Endodermal cell (in vitro differentiated cells): ENCODE measurements at places on chromosomes 2 and 18. TPM values are rescaled to one million over a fixed set of nuclear protein-coding genes. Genes with fewer than 3 reads are reported as not detected.

The OR6B2 gene
- total RNA-seq: not detected in 2 replicates

DNA sequence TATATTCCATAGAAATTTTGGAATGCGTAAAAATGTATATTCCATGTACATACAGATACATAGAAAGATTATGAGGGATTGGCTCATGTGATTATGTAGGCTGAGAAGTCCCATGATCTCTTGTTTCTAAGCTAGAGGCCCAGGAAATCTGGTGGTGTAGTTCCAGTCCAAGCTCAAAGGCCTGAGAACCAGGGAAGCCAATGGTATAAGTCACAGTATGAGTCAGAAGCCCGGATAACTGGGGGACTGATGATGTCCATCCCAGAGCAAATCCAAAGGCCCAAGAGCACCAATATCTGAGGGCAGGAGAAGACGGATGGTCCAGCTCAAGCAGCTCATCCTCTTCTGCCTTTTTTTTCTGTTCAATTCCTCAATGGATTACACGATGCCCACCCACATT, 385.0 kb upstream of the KLHL29 start:
- H3K27ac ChIP-seq: no peak overlapping the region
- H3K4me1 ChIP-seq: peaks cover 5% of the 10 kb centered on the region
- no peaks in the 10 kb centered on the region for H3K27me3 ChIP-seq
- no peak overlapping the region for H3K4me3 ChIP-seq
- no peaks in the 10 kb centered on the region for H3K36me3 ChIP-seq

The CBLN2 gene
- total RNA-seq: not detected in 3 replicates

The NOP58 gene
- total RNA-seq: 42.1 to 73.5 TPM (median 68.3 TPM) in 3 replicates

The DOK6 gene
- 3.7 and 5.7 TPM in 2 replicates for total RNA-seq

- no peaks in the 10 kb centered on the region for H3K27me3 ChIP-seq
- DNase-seq: no peak
- no peaks in the 10 kb centered on the region for H3K36me3 ChIP-seq
- peaks cover 4% of the 10 kb centered on the region for H3K4me1 ChIP-seq
- H3K27ac ChIP-seq: no peak overlapping the region
- no peak overlapping the region for H3K4me3 ChIP-seq
Measured at GRCh38 chr2:106997204-106997603, 111.2 kb upstream of the ST6GAL2 start.

The PTH2R gene
- total RNA-seq: 0.11 and 0.37 TPM in 2 replicates

The STAT4 gene
- 2.9 and 3.2 TPM in 2 replicates for total RNA-seq

The PRSS56 gene
- not detected in 2 replicates for total RNA-seq

DNA sequence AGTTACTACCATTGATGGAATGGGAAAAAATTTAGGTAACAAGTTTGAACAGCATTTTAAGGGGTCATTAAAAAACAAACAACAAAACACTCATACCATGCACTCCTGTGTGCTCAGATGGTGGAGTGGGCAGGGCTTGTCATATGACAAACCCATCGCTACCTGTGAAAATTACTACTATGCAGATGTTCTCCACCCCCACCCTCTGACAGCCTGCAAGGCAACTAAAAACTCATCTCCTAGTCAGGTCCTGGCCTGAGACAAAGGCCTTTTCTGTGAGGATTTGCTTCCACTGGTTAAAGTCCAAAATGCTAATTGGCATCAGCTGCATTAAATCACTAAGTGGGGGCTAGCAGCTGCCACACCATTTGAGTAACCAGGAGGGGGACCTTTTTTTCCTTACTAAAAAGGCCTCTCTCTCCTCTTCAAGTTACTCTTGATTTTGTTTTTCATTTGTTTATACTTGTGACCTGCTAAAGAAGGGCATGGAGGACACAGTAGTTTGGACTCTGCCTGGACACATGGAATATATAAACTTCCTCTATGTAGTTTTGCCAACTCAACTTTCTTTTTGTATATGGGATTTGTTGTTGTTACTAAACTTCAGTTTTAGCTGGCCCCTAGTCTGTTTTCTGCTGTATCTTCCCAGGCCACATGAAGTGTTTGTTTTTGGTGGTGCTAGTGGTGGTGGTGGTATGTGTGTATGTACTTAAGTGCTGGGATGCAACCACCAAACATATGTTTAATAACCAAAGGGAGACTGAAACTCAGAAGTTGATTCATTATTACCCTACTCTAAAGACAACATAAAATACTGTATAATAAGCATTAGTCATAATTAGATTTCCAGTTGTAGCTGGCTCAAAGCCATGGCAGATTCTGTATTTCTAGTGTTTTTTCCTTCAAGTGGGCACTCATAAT, 121.3 kb downstream of the MAP4K4 start:
- peaks cover 3% of the 10 kb centered on the region for H3K36me3 ChIP-seq
- H3K4me3 ChIP-seq: peak overlapping the region; percentile 54
- H3K4me1 ChIP-seq: peaks cover 10% of the 10 kb centered on the region

The TEKT4 gene
- total RNA-seq: not detected in 2 replicates

DNA sequence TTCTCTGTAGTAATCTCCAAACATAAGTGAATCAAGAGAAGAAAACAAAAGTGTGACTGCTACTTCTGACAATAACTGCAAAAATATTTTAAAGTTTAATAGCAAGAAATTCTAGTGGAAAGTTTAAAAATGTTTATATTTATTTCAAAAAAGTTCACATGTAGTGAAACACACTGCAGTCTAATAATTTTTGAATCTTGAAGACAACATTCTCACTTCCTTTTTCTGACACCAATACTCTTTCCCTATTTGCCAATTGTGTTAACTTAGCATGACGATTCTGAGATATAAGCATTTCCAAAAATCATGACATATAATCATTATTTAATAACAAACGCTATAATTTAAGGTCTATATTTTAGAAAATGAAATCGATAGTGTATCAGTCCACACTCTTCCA, 429.1 kb upstream of the PKDCC start:
- H3K27me3 ChIP-seq: no peaks in the 10 kb centered on the region
- DNase-seq: no peak
- H3K27ac ChIP-seq: no peak overlapping the region
- no peaks in the 10 kb centered on the region for H3K4me1 ChIP-seq
- H3K36me3 ChIP-seq: no peaks in the 10 kb centered on the region
- no peak overlapping the region for H3K4me3 ChIP-seq

DNA sequence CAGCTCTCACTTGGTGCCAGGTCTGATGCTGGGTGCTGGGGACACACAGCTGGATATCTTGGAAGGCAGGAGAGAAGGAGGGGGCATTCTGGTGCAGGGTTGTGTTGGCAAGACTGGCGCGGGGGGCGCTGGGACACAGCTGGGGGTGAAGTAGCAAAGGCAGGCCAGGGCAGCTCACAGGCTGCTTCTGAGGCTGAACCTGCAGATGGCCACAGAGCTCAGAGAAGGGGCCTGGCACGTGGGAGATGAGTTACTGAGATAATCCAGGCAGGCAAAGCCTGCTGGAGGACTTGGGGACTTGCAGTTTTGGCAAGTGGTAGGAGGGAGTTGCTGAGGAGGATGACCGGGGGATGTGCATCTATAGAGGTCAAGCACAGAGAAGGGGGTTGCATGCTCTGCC, 16.2 kb upstream of the DGKD start:
- no peaks in the 10 kb centered on the region for H3K4me1 ChIP-seq
- no peaks in the 10 kb centered on the region for H3K36me3 ChIP-seq
- H3K4me3 ChIP-seq: no peak overlapping the region
- DNase-seq: no peak
- H3K27ac ChIP-seq: no peak overlapping the region
- peaks cover 18% of the 10 kb centered on the region for H3K27me3 ChIP-seq

GRCh38 chr2:203280428-203281064, 41.7 kb downstream of the CYP20A1 start:
- no peaks in the 10 kb centered on the region for H3K27me3 ChIP-seq
- peaks cover 79% of the 10 kb centered on the region for H3K36me3 ChIP-seq
- H3K27ac ChIP-seq: no peak overlapping the region
- no peak overlapping the region for H3K4me3 ChIP-seq

The COLEC11 gene
- 0.96 to 1.9 TPM (median 1.1 TPM) in 3 replicates for total RNA-seq

DNA sequence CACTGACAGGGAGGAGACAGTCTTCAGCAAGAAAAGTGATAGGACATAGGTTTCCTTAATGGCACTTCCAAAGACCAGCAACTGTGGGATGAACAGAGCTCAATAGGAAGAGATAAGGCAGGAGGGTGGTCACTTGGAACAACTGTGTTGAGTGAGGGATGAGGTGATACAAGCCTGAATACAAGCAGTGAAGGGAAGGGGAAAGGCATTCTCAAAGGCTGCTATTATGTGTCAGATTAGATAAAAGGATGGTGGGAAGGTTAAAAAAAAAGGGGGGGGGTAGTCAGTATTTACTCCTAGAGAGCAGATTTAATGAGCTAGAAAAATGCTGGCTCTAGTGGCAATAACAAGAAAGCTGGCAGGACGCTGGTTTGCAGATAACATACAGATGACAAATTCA, 25.7 kb downstream of the CCBE1 start:
- H3K27ac ChIP-seq: no peak overlapping the region
- DNase-seq: no peak
- H3K27me3 ChIP-seq: peaks cover 15% of the 10 kb centered on the region

- H3K4me1 ChIP-seq: peaks cover 7% of the 10 kb centered on the region
- H3K27ac ChIP-seq: no peak overlapping the region
- H3K4me3 ChIP-seq: no peak overlapping the region
- H3K36me3 ChIP-seq: no peaks in the 10 kb centered on the region
Measured at GRCh38 chr2:189628817-189629530, 32.3 kb upstream of the ASNSD1 start.

GRCh38 chr2:195456771-195457170, 200.3 kb upstream of the SLC39A10 start:
- no peak overlapping the region for H3K4me3 ChIP-seq
- no peak overlapping the region for H3K27ac ChIP-seq
- H3K36me3 ChIP-seq: no peaks in the 10 kb centered on the region
- no peak for DNase-seq
- H3K27me3 ChIP-seq: no peaks in the 10 kb centered on the region
- H3K4me1 ChIP-seq: no peaks in the 10 kb centered on the region

The CUL3 gene
- total RNA-seq: 89.9 and 99.2 TPM in 2 replicates

DNA sequence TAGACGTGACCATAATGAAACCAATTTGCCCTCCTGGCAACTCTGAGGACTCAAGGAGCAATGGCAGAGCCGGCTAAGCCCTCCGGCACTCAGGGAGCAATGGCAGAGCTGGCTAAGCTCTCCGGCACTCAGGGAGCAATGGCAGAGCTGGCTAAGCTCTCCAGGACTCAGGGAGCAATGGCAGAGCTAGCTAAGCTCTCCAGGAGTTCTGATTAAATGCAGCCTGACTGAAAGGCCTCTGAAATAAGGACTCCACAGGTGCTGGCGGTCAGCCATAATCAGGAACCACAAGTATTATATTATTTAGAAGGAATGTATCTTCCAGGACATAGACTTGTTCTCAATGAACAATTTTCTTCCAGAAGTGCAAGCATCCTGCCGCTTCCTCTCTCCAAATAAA, 65.2 kb downstream of the C2orf76 start:
- H3K27ac ChIP-seq: no peak overlapping the region
- H3K27me3 ChIP-seq: no peaks in the 10 kb centered on the region
- no peaks in the 10 kb centered on the region for H3K36me3 ChIP-seq
- no peak overlapping the region for H3K4me3 ChIP-seq
